ENCODE measurements at places on chromosomes 5 and 9.
A peak's percentile ranks its signal among the peaks of the same experiment; 100 is the strongest.

DNA sequence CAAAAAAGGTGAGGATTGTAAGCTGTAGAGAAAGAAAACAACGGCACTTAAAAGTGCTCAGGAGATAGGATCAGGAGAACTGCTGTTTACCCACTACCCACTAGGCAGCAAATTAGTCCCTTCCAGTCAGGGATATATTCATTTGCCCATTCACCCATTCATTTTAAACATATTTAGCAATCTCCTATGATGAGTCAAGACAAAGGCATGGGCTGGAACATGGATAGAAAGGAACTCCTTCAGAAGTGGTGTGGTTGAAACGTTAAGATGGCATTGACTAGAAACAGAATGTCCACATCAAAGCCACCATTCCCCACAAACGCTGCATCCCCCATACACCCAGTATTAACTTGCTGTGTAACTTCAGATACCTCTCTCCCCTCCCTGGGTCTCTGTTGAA, 225.7 kb downstream of the ASTN2 start:
- no peak for DNase-seq

DNA sequence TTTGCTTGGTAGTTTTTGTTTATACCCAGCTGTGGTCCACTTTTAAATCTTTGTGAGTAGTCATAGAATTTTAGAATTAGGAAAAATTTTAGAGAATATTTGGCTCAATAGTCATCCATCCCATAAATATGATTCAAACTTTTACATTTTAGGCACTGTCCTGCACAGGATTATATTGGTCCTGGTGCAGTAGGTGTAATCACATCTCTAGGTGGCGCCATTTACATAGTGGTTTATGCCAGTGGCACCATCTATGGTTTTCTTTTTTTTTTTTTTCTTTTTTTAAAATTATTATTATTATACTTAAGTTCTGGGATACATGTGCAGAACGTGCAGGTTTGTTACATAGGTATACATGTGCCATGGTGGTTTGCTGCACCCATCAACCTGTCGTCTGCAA, 260.7 kb upstream of the KCNN2 start:
- DNase-seq: no peak

DNA sequence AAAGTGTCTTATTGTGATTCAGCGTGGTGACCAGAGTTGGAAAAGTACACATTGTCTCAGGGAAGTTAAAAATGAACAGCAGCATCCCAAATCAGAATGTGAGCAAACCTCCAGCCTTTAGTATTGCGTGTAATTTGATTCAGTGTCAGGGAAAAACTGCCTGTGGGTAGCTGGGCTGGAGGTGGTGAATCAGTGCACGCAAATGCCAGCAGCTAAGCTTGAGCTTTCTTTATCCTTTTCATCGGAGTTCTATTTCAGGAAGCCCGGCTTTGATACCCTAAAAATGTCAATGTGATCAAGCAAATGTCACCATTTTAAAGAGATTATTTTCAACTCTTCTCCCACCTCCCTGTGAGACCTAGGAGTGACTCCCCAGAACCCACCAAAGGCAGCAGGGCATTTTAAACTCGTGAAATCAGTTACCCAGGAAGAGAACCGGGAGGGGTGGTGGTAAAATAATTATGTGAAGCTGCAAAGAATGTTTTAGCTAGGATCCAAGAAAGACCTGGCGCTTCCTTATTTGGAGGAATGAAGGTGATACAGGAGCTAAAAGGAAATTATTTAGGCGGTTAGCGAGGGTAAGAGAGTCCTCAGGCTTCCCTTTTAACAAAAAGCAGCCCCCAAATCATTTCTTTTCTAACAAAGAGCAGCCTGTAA, 25.7 kb upstream of the C5orf47 start:
- peak; percentile 28 for DNase-seq

DNA sequence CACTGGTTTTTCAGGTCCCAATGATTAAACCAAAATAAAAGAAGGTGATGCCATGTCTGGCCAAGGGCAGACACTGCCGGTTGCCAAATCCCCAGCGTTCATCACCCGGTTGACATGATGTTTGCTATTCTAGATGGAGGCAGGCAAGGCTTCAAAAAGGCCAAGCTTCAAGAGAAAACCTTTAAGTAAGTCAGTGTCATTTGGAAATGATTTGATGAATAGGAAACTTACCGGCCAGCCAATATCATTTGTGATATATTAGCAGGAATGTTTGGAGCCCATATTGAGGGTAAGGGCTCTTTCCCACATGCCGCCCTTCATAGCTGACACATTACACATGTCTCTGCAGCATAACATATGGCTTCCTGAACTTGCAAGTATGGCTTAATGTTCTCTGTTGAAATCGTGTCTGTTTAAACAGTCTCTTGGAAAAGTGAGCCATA, 89.5 kb upstream of the TTC23L start:
- DNase-seq: no peak

DNA sequence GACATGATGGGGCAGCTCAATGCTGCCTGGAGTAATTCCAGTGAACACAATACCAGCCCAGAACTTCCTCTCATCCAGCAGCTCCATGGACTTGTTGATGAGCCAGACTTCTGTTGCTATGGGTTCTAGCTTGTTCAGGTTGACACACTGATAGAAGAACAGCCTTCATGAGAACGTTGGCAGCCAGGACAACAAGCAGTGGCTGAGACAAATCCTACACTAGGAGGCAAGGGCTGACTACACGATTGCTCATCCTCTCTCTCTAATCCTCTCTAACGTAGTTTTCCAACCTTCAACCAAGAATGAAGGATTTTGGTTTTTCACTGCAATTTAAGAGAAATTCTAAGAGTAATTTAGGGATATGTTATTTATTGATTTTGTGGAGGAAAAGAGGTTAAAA, 67.8 kb downstream of the NIPSNAP3B start:
- no peak for DNase-seq

GRCh38 chr9:130530938-130531337, 48.4 kb upstream of the FUBP3 start:
- no peak for DNase-seq

GRCh38 chr5:153489611-153490010, 859 bp upstream of the GRIA1 start:
- no peak for DNase-seq

GRCh38 chr5:93249651-93250289, 331.2 kb downstream of the NR2F1-AS1 start:
- no peak for DNase-seq
